ENCODE measurements at places on chromosomes 16 and 17. TPM values are rescaled to one million over a fixed set of nuclear protein-coding genes. Genes with fewer than 3 reads are reported as not detected.
A peak's percentile ranks its signal among the peaks of the same experiment; 100 is the strongest.

DNA sequence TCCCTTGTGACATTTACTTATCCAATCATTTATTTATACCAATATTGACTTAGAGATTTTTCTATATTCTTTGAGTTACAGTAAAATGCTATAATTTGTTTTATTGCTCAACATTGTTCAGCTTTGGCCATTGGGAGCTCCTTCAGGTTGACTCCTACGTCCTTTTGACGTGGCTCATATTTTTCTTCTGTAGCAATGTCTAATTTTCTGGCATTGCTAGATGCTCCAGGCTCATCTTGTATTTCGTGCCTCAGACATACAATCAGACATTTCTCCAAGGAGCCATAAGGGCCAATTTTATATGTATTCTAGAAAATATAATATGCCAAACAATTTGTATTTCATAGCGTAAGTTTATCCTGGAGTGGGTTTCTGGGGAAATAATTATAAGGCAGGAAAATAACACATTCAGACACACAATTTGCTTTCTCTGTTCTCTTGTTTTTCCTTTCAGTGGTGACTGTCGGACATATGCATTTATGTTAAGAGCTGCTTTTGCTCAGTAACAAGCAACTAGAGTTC is 355.1 kb upstream of the MON1B start:
- H3K4me3 ChIP-seq: no peak overlapping the region
- DNase-seq: no peak
- H3K4me1 ChIP-seq: no peaks in the 10 kb centered on the region
- no peaks in the 10 kb centered on the region for H3K27me3 ChIP-seq

- no peak overlapping the region for H3K27ac ChIP-seq
- no peak for DNase-seq
- H3K36me3 ChIP-seq: no peaks in the 10 kb centered on the region
- no peak overlapping the region for H3K4me3 ChIP-seq
- H3K27me3 ChIP-seq: no peaks in the 10 kb centered on the region
Observed at GRCh38 chr17:57342963-57343589, 86.8 kb downstream of the MSI2 start.

GRCh38 chr17:17685775-17686291 is 4.6 kb downstream of the RAI1 start:
- H3K36me3 ChIP-seq: no peaks in the 10 kb centered on the region
- no peaks in the 10 kb centered on the region for H3K4me1 ChIP-seq
- DNase-seq: no peak
- H3K27me3 ChIP-seq: no peaks in the 10 kb centered on the region
- peak overlapping the region; percentile 99 for H3K27ac ChIP-seq

GRCh38 chr17:39281806-39282205 is 56.1 kb upstream of the STAC2 start:
- H3K4me1 ChIP-seq: peaks cover 14% of the 10 kb centered on the region
- DNase-seq: no peak
- H3K36me3 ChIP-seq: peaks cover 59% of the 10 kb centered on the region
- H3K27ac ChIP-seq: no peak overlapping the region

DNA sequence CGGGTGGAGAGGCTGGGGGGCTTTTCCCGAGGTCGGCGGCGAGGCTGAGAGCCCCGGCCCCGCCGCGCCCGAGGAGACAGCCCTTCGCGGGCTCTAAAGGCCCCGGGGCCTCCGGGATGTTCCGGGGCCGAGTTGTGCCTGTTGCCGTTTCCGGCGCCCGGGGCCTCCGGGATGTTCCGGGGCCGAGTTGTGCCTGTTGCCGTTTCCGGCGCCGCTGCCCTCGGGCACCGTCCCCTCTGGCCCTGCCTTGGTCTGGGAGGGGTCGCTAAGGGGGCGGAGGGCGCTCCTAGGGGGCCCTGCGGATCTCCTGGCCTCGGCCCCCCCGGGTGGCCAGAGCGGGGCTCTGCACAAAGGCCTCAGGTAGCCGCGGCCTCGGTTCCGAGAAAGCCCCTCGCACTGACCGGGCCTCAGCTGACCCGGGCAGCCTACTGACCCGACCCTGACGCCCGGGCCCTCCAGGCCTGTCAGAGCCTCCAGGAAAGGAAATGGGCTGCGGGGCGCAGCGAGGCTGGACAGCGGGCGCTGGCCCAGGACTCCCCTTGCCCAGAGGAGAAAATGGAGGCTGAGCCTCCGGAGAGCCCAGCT is 24.2 kb downstream of the ACTG1 start:
- H3K27ac ChIP-seq: peak overlapping the region; percentile 74
- H3K36me3 ChIP-seq: no peaks in the 10 kb centered on the region
- peak overlapping the region; percentile 62 for H3K4me3 ChIP-seq
- H3K27me3 ChIP-seq: peaks cover 4% of the 10 kb centered on the region
- no peak for DNase-seq
- peaks cover 34% of the 10 kb centered on the region for H3K4me1 ChIP-seq

DNA sequence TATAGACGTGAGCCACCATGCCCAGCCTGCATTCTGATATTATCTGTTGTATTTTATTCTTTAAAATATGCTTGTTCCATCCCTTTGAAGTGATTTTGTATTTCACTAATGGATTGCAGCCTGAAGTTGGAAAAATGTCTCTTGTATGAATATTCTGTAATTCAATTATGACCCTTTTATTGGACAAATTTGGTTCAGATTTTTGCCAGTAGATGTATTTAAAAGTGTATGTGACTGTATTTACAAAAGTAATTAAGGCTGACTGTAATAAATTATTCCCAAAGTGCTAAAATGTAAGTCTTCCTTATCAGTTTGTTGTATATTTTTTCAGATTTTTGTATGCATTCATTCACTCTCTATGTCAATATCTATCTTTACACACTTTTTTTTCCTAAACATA is 23.8 kb downstream of the PPM1E start:
- H3K4me1 ChIP-seq: no peaks in the 10 kb centered on the region
- no peak overlapping the region for H3K27ac ChIP-seq
- no peaks in the 10 kb centered on the region for H3K27me3 ChIP-seq
- DNase-seq: no peak
- no peak overlapping the region for H3K4me3 ChIP-seq

GRCh38 chr17:77772899-77773358 is 185.6 kb upstream of the TNRC6C start:
- no peaks in the 10 kb centered on the region for H3K36me3 ChIP-seq
- H3K27ac ChIP-seq: no peak overlapping the region
- no peak overlapping the region for H3K4me3 ChIP-seq
- H3K27me3 ChIP-seq: no peaks in the 10 kb centered on the region
- no peak for DNase-seq

DNA sequence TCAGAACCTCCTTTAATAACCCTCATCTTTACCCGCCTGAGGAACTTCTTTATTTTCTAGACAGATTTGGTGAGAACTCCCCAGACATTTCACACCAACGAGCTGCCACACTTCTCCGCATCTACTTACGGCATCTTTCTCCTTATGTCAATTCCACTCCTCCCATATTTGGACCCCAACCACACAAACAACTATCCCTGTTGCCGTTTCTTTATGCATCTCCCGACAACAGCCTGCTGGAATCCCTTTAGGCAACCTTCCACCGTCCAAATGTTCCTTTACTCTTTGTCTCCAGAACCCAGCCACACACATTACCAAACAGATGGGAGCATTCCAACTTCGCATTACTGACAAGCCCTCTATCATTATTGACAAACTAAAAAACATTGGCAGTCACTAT is 8.8 kb upstream of the ENDOV start:
- H3K36me3 ChIP-seq: no peaks in the 10 kb centered on the region
- no peak overlapping the region for H3K27ac ChIP-seq
- no peak overlapping the region for H3K4me3 ChIP-seq
- DNase-seq: no peak

- H3K36me3 ChIP-seq: peaks cover 12% of the 10 kb centered on the region
- H3K4me1 ChIP-seq: peaks cover 64% of the 10 kb centered on the region
- H3K27ac ChIP-seq: peak overlapping the region; percentile 91
- no peaks in the 10 kb centered on the region for H3K27me3 ChIP-seq
Observed at GRCh38 chr17:50064253-50065001, 8.5 kb downstream of the ITGA3 start.

GRCh38 chr17:50661795-50662391 is 27.2 kb downstream of the ABCC3 start:
- no peaks in the 10 kb centered on the region for H3K27me3 ChIP-seq
- no peak overlapping the region for H3K4me3 ChIP-seq
- no peaks in the 10 kb centered on the region for H3K36me3 ChIP-seq
- DNase-seq: peak; percentile 81

GRCh38 chr16:13332713-13333255 is 431.4 kb downstream of the SHISA9 start:
- H3K4me1 ChIP-seq: no peaks in the 10 kb centered on the region
- H3K4me3 ChIP-seq: no peak overlapping the region
- no peak for DNase-seq
- H3K27me3 ChIP-seq: no peaks in the 10 kb centered on the region

DNA sequence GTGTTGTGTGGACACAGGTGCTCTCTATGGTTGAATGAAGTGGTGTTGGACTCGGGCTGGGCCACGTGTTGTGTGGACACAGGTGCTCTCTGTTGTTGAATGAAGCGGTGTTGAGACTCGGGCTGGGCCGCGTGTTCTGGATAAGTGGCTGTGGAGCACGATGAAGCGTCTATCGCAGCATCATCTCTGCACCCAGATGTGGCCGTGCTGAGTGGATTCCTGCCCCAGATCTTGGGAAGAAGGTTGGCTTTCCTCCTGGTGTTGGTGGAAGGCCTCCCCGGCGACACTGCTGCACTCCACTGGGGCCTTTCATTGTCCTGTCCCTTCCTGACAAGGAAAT is 69.1 kb downstream of the RPTOR start:
- H3K27me3 ChIP-seq: no peaks in the 10 kb centered on the region
- DNase-seq: no peak
- H3K36me3 ChIP-seq: no peaks in the 10 kb centered on the region
- no peak overlapping the region for H3K27ac ChIP-seq

DNA sequence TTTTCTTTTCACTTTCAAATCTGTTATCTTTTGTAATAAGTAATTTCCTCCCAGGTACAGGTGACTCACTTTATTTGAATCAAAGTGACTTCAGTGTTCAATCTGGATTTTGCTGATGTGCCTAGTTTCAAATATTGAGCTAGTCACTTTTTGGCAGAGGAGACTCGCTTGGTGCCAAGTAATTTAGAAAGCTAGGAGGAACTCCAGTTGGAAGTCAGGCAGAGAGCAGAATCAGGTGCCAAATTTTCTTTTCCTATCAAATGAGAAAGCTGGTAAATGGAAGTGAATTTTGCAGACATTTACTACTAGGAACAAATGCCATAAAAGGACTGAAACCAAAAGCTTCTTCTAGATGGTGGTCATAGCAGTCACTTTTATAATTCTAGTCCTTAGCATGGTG is 656.0 kb upstream of the KIF2B start:
- no peaks in the 10 kb centered on the region for H3K27me3 ChIP-seq
- H3K4me1 ChIP-seq: no peaks in the 10 kb centered on the region
- H3K36me3 ChIP-seq: no peaks in the 10 kb centered on the region
- no peak for DNase-seq
- no peak overlapping the region for H3K27ac ChIP-seq

- H3K4me1 ChIP-seq: peaks cover 19% of the 10 kb centered on the region
- no peaks in the 10 kb centered on the region for H3K27me3 ChIP-seq
- H3K27ac ChIP-seq: no peak overlapping the region
Observed at GRCh38 chr16:1787322-1788094, 4.7 kb downstream of the NUBP2 start.

The TRPV3 gene
- 3.1 TPM for polyA plus RNA-seq

The BRIP1 gene
- polyA plus RNA-seq: under 0.01 TPM

The POLR2A gene
- polyA plus RNA-seq: 7.2 TPM

The IL32 gene
- polyA plus RNA-seq: 2,189 TPM
